Sigmoid colon (tissue), 7 donors: ENCODE measurements at places on chromosomes 7 and 10. TPM values are rescaled to one million over a fixed set of nuclear protein-coding genes. Genes with fewer than 3 reads are reported as not detected.

- DNase-seq, result no peak
- H3K27ac ChIP-seq, result no peak overlapping the region
- no peaks in the 10 kb centered on the region for H3K4me1 ChIP-seq
- no peaks in the 10 kb centered on the region for H3K27me3 ChIP-seq
- H3K36me3 ChIP-seq, result no peaks in the 10 kb centered on the region
- H3K4me3 ChIP-seq, result no peak overlapping the region
These were observed 530.6 kb downstream of the PHTF2 start for GRCh38 chr7:78329001-78329655.

DNA sequence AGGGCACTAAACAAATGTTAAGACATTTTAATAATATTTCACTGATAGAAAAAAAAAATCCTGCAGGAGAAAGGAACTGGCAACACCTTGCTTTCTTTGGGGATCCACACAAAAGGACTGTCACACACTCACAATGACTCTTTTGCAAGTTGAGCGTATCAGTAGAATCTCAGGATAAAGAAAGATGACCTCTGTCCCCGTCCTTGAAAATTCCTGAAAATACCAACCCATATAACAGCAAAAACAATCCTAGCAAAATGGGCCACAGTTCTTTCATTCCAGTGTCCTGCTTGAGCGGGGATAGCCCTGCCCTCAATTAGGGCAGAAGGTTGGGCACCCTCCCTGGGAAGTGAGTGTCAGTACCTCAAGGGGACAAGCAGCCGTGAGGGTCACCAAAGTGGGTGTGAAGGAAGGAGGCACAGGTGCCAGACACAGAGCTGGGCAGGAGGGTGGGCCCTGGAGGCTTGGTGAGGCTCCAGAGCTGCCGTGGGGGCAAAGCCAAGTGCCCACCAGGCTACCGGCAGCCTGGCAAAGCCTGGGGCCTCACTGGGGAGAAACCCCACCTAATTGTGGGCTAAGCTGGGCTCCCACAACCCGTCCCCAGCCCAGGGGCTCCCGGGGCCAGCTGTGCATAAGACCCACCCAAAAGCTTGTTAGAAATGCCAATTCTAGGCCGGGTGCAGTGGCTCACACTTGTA is 2.8 kb downstream of the WDR86 start:
- no peak overlapping the region for H3K27ac ChIP-seq
- H3K36me3 ChIP-seq, result no peaks in the 10 kb centered on the region
- H3K4me3 ChIP-seq, result no peak overlapping the region
- no peaks in the 10 kb centered on the region for H3K4me1 ChIP-seq
- DNase-seq, result peak; percentile 48

GRCh38 chr7:157928808-157929425 is 592.1 kb downstream of the DNAJB6 start:
- H3K27me3 ChIP-seq, result no peaks in the 10 kb centered on the region
- H3K36me3 ChIP-seq, result no peaks in the 10 kb centered on the region
- DNase-seq, result no peak
- no peak overlapping the region for H3K4me3 ChIP-seq
- no peaks in the 10 kb centered on the region for H3K4me1 ChIP-seq
- H3K27ac ChIP-seq, result no peak overlapping the region

- H3K36me3 ChIP-seq, result no peaks in the 10 kb centered on the region
- H3K4me1 ChIP-seq, result peaks cover 30% of the 10 kb centered on the region
- H3K27me3 ChIP-seq, result no peaks in the 10 kb centered on the region
- H3K27ac ChIP-seq, result no peak overlapping the region
These were observed 288.2 kb downstream of the TWIST1 start for GRCh38 chr7:18828994-18829857.

GRCh38 chr10:70308121-70309060 is 24.6 kb upstream of the NPFFR1 start:
- no peaks in the 10 kb centered on the region for H3K4me1 ChIP-seq
- no peaks in the 10 kb centered on the region for H3K36me3 ChIP-seq
- H3K27ac ChIP-seq, result no peak overlapping the region

DNA sequence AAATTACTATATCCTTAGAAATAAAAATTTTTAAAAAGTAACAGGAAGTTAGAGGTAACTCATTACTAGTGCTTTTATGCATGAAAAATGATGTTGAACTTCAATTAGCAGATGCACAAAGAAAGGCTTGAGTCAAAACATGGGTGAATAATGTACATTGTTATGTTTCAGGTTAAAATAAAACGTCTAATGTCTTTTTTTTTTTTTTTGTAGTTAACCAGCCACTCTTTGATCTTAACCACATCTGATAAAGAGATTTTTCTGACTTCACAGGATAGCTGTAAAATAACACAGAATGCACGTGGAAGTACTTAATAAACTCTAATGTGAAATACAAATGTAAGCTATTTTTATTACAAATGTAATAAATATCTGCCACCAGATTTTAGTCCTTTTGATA is 61.7 kb downstream of the GSAP start:
- no peaks in the 10 kb centered on the region for H3K36me3 ChIP-seq
- H3K4me1 ChIP-seq, result peaks cover 29% of the 10 kb centered on the region
- no peaks in the 10 kb centered on the region for H3K27me3 ChIP-seq
- DNase-seq, result no peak

DNA sequence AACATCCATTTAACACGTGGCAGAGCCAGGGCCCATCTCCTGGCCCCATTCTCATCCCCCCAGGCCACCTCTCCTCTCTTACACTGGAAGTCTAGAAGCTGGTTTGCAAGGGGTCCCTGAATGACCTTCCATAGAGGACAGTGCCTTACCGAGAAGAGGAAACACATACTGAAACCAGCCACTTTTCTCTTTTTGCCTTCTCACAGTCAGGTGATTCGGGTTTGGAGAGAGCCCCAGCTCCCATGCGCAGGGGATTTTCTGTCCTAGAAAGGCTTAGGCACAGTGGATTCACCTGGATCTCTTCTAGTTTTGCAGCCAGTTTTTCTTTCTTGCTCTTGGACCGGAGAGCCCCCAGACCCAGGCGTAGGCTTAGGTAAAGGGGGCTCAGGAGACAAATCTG is 334.1 kb upstream of the C7orf33 start:
- no peak overlapping the region for H3K4me3 ChIP-seq
- no peak overlapping the region for H3K27ac ChIP-seq
- no peaks in the 10 kb centered on the region for H3K4me1 ChIP-seq
- no peak for DNase-seq
- no peaks in the 10 kb centered on the region for H3K27me3 ChIP-seq
- no peaks in the 10 kb centered on the region for H3K36me3 ChIP-seq

DNA sequence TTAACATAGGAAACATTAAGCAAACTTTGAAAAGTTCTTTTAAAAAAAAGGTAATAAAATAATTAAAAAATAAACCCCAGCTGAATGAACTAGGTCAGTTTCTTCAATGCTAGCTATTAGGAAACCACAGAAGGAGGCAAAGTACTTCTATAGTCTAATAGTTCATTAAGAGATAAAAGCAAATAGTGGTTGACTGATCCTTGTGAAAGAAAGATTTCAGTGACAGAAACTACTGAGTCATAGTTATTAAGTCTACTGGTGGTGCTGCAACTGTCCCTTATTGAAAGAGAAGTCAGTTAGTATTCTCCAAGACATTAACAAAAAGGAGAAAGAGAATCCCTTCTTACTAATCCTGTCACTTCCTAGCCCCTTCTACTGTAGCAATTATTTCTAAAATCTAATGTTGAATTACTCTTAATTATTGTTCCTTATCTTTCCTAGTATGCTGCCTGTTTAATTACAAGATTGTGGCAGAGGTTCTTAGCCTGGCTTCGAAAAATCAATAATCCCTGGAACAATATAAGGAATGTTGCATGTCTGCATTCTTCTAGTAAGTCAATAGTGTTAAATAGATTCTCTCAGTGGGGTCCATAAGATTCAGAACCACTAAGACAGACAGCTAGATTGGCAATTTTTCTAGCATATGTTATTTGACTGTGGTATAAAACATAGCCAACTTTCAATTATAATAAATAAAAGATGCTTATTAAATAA is 18.2 kb downstream of the TCTN3 start:
- no peaks in the 10 kb centered on the region for H3K4me1 ChIP-seq
- H3K4me3 ChIP-seq, result no peak overlapping the region

GRCh38 chr7:108808549-108809266 is 239.0 kb downstream of the DNAJB9 start:
- no peaks in the 10 kb centered on the region for H3K27me3 ChIP-seq
- H3K4me1 ChIP-seq, result no peaks in the 10 kb centered on the region
- no peak for DNase-seq

GRCh38 chr10:5595591-5595990 is 70.8 kb downstream of the ASB13 start:
- H3K4me1 ChIP-seq, result no peaks in the 10 kb centered on the region
- H3K27me3 ChIP-seq, result no peaks in the 10 kb centered on the region
- DNase-seq, result no peak

DNA sequence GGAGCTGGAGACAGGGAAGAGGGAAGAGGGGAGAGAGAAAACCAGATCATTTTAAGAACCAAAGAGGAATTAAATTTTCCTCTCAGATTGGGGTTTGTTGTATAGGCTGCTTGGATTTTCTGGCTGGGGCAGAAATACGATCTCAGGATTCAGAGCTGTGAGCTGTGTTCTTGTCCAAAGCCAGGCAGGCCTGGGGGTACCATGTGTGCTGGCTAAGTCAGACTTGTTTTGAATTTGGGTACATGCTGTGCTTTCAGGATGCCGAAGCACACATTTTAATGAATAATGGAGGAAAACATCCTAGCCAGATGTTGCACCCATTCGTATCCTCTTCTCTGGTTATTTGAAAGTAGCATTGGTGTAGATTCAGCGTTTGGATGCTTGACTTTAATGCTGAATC is 170.3 kb upstream of the PODXL start:
- H3K4me1 ChIP-seq, result no peaks in the 10 kb centered on the region
- H3K27ac ChIP-seq, result no peak overlapping the region
- no peaks in the 10 kb centered on the region for H3K27me3 ChIP-seq
- no peaks in the 10 kb centered on the region for H3K36me3 ChIP-seq
- DNase-seq, result no peak

- no peak overlapping the region for H3K27ac ChIP-seq
- no peaks in the 10 kb centered on the region for H3K27me3 ChIP-seq
- H3K4me1 ChIP-seq, result no peaks in the 10 kb centered on the region
- no peak for DNase-seq
- no peak overlapping the region for H3K4me3 ChIP-seq
- no peaks in the 10 kb centered on the region for H3K36me3 ChIP-seq
These were observed 254.7 kb downstream of the STK31 start for GRCh38 chr7:23964715-23965114.

- no peaks in the 10 kb centered on the region for H3K27me3 ChIP-seq
- no peak for DNase-seq
- H3K36me3 ChIP-seq, result no peaks in the 10 kb centered on the region
- no peak overlapping the region for H3K27ac ChIP-seq
These were observed 79.0 kb downstream of the TRIL start for GRCh38 chr7:28879105-28879504.

GRCh38 chr7:130904792-130905191 is 170.8 kb upstream of the KLF14 start:
- no peak overlapping the region for H3K4me3 ChIP-seq
- H3K4me1 ChIP-seq, result no peaks in the 10 kb centered on the region
- no peaks in the 10 kb centered on the region for H3K27me3 ChIP-seq
- DNase-seq, result no peak

- peak; percentile 80 for DNase-seq
- H3K27me3 ChIP-seq, result no peaks in the 10 kb centered on the region
- H3K4me1 ChIP-seq, result peaks cover 41% of the 10 kb centered on the region
- H3K4me3 ChIP-seq, result no peak overlapping the region
- peak overlapping the region; percentile 29 for H3K27ac ChIP-seq
These were observed 120.7 kb downstream of the CXCL12 start for GRCh38 chr10:44264244-44264643.

- peak; percentile 77 for DNase-seq
- H3K4me3 ChIP-seq, result peak overlapping the region; percentile 10
- H3K4me1 ChIP-seq, result peaks cover 33% of the 10 kb centered on the region
- peak overlapping the region; percentile 64 for H3K27ac ChIP-seq
- H3K36me3 ChIP-seq, result no peaks in the 10 kb centered on the region
These were observed 621.9 kb downstream of the ACTR3B start for GRCh38 chr7:153381275-153382040.

- H3K4me1 ChIP-seq, result peaks cover 27% of the 10 kb centered on the region
- H3K27ac ChIP-seq, result no peak overlapping the region
- H3K4me3 ChIP-seq, result no peak overlapping the region
- H3K36me3 ChIP-seq, result no peaks in the 10 kb centered on the region
- DNase-seq, result no peak
- no peaks in the 10 kb centered on the region for H3K27me3 ChIP-seq
These were observed 182.1 kb downstream of the PFKFB3 start for GRCh38 chr10:6384847-6385246.

- no peak overlapping the region for H3K27ac ChIP-seq
- H3K4me3 ChIP-seq, result no peak overlapping the region
- H3K36me3 ChIP-seq, result no peaks in the 10 kb centered on the region
- no peak for DNase-seq
These were observed 110.5 kb downstream of the FANK1 start for GRCh38 chr10:126006906-126007305.

GRCh38 chr10:127854769-127855590 is 37.8 kb downstream of the CLRN3 start:
- peaks cover 11% of the 10 kb centered on the region for H3K27me3 ChIP-seq
- no peak overlapping the region for H3K27ac ChIP-seq
- no peaks in the 10 kb centered on the region for H3K36me3 ChIP-seq

GRCh38 chr10:69344591-69345252 is 66.4 kb downstream of the HK1 start:
- H3K27ac ChIP-seq, result no peak overlapping the region
- peaks cover 47% of the 10 kb centered on the region for H3K4me1 ChIP-seq
- DNase-seq, result no peak

DNA sequence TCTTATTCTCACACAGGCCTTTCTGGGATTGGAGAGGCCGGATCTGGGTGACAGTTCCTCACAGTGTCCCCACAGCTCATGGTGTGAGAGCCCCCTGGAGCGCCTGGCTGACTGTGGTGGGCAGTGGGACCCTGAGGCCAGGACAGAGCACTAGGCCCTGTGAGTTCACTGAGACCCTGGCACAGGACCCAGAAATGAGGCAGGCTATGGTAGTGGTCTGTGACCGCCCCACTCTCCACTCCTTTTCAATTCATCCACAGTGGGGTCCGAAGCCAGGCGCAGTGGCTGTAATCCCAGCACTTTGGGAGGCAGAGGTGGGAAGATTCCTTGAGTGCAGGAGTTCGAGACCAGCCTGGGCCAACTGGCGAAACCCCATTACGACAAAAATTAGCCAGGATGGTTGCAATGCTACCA is 95.9 kb upstream of the TNRC18 start:
- DNase-seq, result no peak
- no peak overlapping the region for H3K27ac ChIP-seq
- H3K36me3 ChIP-seq, result no peaks in the 10 kb centered on the region
- peaks cover 5% of the 10 kb centered on the region for H3K4me1 ChIP-seq
- H3K27me3 ChIP-seq, result no peaks in the 10 kb centered on the region

The OR2A12 gene
- not detected for total RNA-seq

The HHEX gene
- 3.5 TPM for total RNA-seq

The GGCT gene
- 18.8 TPM for total RNA-seq

The ZNF775 gene
- total RNA-seq, result 10.7 TPM

The TWIST1 gene
- total RNA-seq, result 4.4 TPM

The C7orf57 gene
- not detected for total RNA-seq

The EVX1 gene
- not detected for total RNA-seq

The C10orf143 gene
- total RNA-seq, result 8.7 TPM
